Glutamatergic neuron (in vitro differentiated cells): ENCODE measurements at places on chromosomes 16 and 17. TPM values are rescaled to one million over a fixed set of nuclear protein-coding genes. Genes with fewer than 3 reads are reported as not detected.

OR1E2 gene
- not detected for total RNA-seq

TSPAN10 gene
- total RNA-seq, result not detected

ITGAD gene
- not detected for total RNA-seq

ABCA5 gene
- 485 TPM for total RNA-seq

PAGR1 gene
- total RNA-seq, result 110 TPM

SALL1 gene
- 35.7 TPM for total RNA-seq

CTRL gene
- 2.8 TPM for total RNA-seq

NAGS gene
- 0.49 TPM for total RNA-seq

INCA1 gene
- 0.44 TPM for total RNA-seq

AATF gene
- 22.5 TPM for total RNA-seq

PRR35 gene
- total RNA-seq, result not detected

RAB26 gene
- 292 TPM for total RNA-seq

TMEM238L gene
- total RNA-seq, result not detected

TBC1D3K gene
- total RNA-seq, result not detected

NT5M gene
- total RNA-seq, result 8.2 TPM

KRT39 gene
- total RNA-seq, result not detected

P2RX1 gene
- 2.1 TPM for total RNA-seq

OTOP2 gene
- total RNA-seq, result not detected

PLCD3 gene
- total RNA-seq, result 6.2 TPM

NECAB2 gene
- total RNA-seq, result 112 TPM

TEX19 gene
- not detected for total RNA-seq

ADAD2 gene
- total RNA-seq, result not detected

KARS1 gene
- total RNA-seq, result 97.4 TPM

TEKT1 gene
- not detected for total RNA-seq

ERCC4 gene
- 14.5 TPM for total RNA-seq

KRT40 gene
- not detected for total RNA-seq

CORO7 gene
- total RNA-seq, result 200 TPM

BRCA1 gene
- 11.3 TPM for total RNA-seq

FOXJ1 gene
- not detected for total RNA-seq

NKD1 gene
- 31.3 TPM for total RNA-seq

TMEM92 gene
- not detected for total RNA-seq

TOM1L1 gene
- 6.4 TPM for total RNA-seq

RAB11FIP3 gene
- total RNA-seq, result 103 TPM

PRSS22 gene
- not detected for total RNA-seq

STH gene
- 4.1 TPM for total RNA-seq

KCNJ16 gene
- 0.27 TPM for total RNA-seq

EFCAB13 gene
- total RNA-seq, result 3.3 TPM

HNF1B gene
- total RNA-seq, result not detected

GID4 gene
- total RNA-seq, result 8.2 TPM

KRT20 gene
- total RNA-seq, result not detected

TXNL4B gene
- 7.1 TPM for total RNA-seq

MYH13 gene
- not detected for total RNA-seq

TNK1 gene
- total RNA-seq, result 0.34 TPM

CKLF gene
- 17.9 TPM for total RNA-seq

RASD1 gene
- total RNA-seq, result 140 TPM

CNGB1 gene
- 0.91 TPM for total RNA-seq

CD300H gene
- not detected for total RNA-seq

NLRC3 gene
- total RNA-seq, result not detected

ZNF597 gene
- total RNA-seq, result 1.9 TPM
